Stromal cell of bone marrow (primary cell): ENCODE measurements at places on chromosomes 7 and 10.

GRCh38 chr10:10020945-10021344 is 996.7 kb upstream of the CELF2 start:
- DNase-seq, result no peak

DNA sequence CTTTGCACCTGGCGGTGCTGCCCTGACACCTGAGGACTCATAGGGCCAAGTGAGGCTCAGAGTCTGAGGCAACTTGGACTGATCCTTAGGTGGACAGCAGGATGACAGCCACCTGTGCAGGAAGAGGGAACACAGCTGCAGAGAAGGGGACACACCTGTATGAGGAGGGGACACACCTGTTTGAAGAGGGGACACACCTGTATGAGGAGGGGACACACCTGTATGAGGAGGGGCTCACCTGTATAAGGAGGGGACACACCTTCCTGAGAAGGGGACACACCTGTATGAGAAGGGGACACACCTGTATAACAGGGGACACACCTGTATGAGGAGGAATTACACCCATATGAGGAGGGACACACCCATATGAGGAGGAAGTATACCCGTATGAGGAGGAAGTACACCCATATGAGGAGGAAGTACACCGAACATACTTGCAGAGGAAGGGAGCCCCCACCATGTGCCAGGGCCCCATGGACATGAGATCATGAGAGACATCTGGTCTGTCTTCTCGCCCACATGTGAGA is 285.9 kb downstream of the ADARB2 start:
- DNase-seq, result no peak

GRCh38 chr10:75250934-75251333 is 15.2 kb upstream of the COMTD1 start:
- DNase-seq, result no peak

DNA sequence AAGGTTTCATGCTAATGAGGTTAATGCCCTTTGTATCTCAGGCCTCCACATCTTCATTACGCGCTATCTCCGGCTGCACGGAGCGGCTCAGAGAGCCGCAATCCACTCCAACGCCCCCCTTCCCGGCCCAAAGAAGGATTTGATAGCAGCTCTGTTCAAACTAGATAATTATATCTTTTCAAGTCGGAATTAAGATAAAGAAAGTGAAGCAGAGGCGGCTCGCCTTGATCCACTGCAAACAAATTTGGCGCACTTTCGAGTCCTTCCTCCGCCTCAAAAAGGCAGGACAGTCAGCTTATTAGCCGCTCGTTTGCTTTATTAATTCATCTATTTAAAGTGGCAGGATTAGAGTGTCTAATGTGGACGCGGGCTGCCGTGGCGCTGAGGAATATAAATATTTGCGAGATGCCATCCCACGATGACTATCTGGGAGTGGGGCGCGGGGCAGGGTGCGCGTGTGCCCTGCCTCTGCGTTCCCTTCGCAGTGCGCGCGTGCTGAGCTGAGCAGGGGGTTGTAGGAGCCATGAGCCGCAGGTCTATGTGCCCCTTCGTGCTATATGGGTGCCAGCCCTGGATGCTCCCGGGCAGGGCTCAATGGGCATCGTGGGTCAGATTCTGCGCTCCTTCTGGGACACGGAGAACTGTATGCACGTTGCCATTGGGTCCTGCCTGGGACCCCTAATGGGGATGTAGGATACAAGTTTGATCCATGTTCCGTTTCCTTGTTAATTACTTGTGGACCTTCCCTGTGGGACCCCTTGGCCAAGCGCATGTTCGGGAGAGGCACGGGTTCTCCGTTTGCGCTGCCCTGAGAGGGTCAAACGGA is 9.0 kb downstream of the EMX2 start:
- DNase-seq, result no peak

- DNase-seq, result peak; percentile 56
These were observed 184.4 kb upstream of the LYZL2 start for GRCh38 chr10:30813872-30814481.
